ENCODE measurements at places on chromosomes 7 and 10.

DNA sequence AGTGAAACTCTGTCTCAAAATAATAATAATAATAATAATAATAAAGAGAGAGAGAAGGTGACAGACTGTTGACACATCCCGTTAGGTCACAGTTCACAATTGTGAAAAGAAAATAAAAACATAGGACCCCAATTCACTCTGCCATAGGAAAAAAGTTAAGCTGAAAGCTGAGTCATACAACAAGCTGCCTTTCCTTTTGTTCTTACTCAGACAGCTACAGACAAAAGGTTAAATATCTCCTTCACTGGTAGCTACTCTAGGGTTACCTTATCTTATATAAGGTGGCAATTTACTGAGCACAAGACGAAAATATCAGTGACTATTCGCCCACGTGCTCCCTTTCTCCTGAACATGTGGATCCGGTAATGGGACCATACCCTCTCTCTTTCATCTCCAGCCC, 17.5 kb downstream of the TUBAL3 start:
- no peak for DNase-seq

DNA sequence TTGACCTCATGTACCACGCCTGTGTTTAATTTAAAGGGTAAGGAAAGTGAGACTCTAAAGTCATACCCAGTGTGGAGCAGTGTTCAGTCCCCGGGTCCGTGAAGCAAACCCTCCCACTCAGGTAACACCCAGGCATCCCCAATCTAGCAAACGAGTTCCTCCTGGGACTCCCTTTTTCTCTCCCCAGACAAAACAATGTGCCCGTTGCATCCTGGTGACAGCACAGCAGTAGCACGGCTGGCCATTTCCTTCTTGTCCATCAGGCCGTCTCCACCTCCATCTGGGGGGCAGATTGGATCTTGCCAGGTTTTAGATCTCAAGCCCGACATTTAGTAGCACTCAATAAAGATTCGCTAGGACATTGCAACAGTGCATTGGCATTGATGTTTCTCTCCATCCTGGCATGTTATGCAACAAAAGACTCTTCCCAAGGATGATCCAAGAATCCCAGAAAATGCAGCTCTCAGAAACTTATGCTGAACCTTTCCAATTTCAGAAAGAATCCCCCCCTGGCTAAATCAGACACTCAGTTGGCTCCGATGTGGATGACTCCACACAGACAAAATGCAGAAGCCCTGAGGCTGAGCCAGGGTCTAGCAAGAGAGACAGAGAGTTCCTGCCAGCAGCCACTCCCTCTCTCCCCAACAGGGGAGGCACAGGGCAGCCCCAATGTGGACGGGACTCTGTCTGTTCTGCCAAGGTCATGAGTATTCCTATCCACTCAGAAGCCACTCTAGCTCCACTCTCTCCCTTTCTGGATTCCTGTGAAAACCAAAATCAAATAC, 274.5 kb upstream of the MGMT start:
- no peak for DNase-seq

GRCh38 chr7:151271699-151272355, 23.3 kb upstream of the SMARCD3 start:
- no peak for DNase-seq

GRCh38 chr7:6167004-6167551, 105.3 kb downstream of the CYTH3 start:
- DNase-seq, result no peak

DNA sequence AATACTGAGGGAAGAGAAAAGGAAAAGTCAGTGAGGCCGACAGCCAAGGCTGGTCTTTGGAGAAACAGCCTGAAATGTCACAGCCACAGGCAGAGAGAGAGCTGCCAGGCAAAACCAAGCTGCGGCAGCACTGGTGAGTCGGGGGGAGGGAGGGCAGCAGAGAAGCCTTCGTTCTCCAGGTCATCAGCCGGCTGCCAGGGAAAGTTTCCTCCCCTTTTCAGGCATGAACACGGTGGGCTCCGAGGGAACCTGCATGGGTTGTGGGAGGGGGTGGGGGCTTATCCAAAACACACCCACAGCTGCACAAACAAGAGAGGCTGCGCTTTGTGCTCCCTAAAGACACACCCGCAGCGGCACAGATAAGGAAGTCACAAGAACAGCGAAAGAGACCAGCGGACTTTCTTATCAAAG, 62.3 kb upstream of the NKX6-2 start:
- no peak for DNase-seq

- DNase-seq, result no peak
Observed at GRCh38 chr10:48833674-48834073, 106.0 kb downstream of the LRRC18 start.

DNA sequence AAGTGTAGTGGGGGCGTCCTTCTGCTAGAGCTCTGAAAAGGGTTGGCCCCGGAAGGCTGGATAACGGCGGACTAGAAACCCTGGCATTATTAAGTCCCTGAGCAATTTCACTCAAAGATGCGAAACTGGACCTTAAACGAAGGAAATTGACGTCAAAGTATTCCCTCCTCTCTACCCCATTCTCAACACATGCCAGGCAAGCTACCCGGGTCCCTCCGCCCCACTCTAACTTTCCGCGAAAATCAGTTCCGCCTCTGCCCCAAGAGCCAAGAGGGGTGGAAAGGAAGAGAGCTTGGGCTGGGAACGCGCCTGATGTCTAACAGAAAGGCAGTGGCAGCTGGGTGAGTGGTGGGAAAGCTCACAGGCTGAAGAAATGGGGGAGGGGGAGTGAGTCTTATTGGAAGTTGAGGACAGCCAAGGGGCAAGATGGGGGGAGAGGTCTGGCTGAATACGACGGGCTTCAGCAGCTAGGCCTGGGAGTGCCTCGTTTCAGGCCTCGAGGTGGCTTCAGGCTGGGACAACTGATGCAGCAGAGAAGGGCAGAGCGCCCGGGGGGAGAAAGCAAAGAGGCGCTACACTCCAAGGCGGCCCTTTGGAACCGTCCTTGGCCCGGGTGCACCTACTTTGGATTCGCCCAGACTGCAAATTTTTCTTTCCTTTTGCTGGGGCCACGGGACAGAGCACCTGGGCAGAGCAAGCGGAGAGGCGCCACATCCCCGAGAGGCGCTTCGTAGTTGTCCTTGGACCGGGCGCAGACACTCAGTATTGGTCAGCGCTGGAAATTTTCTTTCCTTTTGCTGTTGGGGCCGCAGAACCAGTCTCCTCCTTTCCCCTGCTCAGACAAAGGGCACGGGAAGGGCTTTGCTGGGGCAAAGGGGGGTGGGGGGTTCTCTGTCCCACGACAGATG, 2.0 kb upstream of the FEZF1 start:
- no peak for DNase-seq

GRCh38 chr10:10418387-10418786, 599.3 kb upstream of the CELF2 start:
- no peak for DNase-seq

GRCh38 chr7:31335161-31335856, 5.2 kb downstream of the NEUROD6 start:
- DNase-seq, result no peak

DNA sequence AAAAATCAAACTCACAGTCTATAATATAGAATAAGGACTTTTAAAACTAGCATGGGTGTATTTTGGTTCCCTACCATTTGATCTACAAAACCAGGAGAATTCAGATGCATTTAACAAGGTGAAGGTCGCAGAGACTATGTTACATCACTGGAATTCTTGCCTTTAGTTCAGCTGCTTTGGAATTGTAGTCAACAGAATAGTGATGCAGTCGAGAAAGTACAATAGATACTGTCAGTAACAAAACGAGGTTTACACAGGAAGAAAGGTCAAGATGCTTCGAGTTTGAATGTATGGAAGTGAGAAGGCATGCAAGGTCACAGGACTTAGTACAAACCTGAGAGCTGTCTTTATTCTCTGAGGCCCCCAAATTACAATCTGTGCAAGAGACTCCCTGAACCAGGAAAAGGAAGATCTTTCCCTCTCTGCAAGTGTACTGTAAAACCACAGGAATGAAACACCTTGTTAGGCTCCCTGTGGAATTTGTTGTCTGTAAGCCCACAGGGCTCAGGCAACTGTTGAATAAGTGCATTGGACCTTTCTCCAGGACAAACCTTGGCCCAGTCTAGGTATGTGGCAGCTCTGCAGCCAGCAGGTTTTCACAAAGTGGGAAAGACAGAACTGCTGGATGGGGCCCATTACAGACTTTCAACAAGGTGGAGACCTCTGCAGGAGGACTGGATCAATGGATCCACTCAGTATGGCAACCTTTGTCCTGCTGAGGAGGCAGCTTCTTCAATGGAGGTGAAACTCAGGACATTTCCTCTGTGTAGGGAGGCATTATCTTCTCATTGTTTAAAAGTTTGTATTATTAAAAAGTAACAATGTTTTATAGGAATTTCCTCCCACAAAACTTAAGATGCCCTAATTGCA, 101.1 kb upstream of the GSDME start:
- no peak for DNase-seq

GRCh38 chr7:75905785-75906604, 9.0 kb upstream of the POR start:
- DNase-seq, result no peak

DNA sequence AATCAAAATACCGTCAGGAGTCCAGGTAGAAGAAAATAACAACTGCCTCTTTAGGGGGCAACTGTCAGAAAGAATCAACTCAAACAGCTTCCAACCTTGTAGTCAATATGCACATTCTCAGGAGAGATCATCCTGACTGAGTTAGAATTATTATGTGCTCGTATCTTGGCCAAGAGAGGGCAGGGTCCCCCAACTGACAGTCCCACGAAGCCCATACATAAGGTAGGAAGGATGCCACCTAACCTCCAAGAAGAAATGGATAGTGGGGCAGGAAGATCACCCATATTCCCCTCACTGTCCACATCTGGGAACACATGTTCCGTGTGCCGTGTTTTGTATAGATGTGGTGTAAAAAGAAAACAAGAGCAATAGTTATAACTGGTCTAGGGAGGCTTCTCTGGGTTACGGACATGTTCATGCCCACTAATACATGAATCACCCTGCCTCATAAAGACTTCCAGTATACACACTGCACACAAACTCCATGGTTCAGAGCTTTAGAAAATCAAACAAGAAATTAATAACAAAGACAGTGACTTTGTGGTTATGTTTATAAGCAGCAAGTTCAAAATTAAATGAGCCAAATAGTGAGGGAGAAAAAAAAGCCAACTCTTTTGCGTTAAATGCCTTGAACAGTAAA, 295.6 kb downstream of the FGFR2 start:
- DNase-seq, result no peak

GRCh38 chr7:86953653-86954336, 105.7 kb downstream of the ELAPOR2 start:
- no peak for DNase-seq

GRCh38 chr7:28137463-28137862, 43.1 kb downstream of the JAZF1 start:
- no peak for DNase-seq

DNA sequence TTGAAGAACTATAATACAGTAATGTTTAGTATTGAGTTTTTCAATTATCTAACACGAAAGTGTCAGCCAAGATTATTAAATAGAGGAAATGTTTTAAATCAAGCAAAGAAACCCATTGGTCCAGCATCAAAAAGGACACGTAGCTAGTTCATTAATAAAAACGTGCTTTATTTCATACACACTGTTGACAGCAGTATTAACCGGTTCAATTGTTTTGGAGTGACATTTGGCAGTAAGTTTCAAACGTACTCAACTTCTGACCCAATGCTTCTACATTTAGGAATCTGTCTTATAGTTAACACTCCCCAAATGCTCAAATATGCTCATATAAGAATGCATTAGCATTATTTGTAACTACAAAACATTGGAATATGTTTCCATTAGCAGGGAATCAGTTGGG, 41.3 kb downstream of the SLC16A12 start:
- no peak for DNase-seq

DNA sequence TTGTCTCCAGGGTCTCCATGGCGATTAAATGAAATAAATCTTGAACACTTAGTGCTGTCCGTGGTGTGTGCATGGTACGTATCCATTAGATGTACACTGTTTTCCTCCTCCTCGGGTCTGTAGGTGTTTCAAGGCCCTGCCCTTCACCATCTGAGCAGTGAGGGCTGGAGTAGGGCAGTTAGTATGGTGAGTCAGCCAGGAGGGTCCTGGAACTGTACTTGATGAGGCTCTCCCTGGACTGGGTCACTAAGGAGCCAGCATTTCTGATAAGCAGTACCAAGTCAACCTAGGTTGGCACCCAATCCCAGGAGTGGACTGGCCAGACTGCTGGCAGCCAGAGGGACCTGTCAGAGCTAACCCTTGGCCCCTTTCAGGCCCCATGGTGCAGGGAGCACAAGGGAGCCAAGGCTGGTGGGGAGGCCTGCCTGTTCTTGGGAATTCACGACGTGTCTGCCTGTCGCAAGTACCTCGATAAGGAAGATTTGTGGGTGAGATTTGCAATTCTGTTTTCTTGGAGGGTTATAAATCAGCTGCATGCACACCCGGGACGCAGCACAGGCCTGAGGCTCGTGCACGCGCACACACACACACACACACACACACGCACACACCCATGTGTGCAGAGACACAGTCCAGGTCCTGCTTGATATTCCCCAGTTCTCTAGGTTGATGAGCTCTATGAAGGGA, 114.2 kb downstream of the ZMIZ1 start:
- DNase-seq, result no peak

DNA sequence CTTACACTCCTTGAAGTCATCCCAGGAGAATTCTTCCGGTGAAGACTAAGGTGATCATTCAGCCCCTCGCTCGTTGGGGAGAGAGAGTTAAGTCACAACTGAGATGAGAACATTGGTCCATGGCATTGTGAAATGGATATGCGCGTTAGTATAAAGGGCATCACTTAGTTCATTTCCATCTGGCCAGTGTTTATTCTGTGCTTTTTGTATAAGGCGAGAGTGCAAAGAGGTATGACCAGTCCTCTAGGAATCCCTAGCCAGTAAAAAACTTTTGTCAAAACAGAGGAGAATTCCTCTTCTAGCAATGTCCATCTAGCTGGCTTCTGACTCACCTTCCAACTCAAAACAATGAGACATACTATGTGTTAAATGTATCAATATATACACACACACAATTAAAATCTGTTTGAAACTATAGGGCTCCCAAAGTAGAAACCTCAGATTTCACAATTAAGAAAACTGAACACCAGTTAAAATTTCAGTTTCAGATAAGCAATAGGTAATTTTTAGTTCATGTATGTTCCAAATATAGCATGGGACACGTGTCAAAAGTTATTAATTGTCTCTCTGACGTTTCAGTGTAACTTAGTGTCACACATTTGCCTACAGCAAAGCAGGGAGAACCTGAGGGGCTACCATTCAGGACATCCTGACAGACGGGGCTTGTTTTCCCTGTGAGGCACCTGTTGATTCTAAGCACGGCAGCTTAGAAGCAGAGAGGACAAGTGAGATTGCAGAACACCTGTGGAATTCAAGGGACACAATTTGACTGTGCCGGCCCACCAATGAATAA, 158.9 kb downstream of the KLF6 start:
- DNase-seq, result no peak

- DNase-seq, result no peak
Observed at GRCh38 chr10:118007773-118008172, 39.0 kb downstream of the RAB11FIP2 start.

GRCh38 chr7:84524714-84525694, 330.4 kb upstream of the SEMA3A start:
- peak; percentile 68 for DNase-seq

DNA sequence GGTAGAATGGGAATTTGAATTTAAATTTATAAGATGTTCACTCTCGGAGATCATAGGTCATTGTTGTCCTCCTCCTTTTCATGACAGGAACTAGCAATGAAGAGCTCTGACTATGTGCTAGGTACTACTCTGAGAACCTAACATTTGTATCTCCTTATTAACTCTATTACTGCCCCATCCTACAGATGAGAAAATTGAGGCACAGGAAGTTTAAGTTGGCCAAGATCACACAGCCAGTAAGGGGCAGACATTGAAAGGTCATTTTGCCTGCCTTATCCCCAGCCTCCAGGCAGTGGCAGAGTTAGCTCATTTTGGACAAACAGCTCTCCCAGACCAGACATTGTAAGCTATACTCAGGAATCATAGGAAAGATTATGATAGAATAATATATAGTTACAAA, 6.0 kb downstream of the SRGN start:
- DNase-seq, result no peak
